ENCODE measurements at places on chromosomes 11 and 22.

DNA sequence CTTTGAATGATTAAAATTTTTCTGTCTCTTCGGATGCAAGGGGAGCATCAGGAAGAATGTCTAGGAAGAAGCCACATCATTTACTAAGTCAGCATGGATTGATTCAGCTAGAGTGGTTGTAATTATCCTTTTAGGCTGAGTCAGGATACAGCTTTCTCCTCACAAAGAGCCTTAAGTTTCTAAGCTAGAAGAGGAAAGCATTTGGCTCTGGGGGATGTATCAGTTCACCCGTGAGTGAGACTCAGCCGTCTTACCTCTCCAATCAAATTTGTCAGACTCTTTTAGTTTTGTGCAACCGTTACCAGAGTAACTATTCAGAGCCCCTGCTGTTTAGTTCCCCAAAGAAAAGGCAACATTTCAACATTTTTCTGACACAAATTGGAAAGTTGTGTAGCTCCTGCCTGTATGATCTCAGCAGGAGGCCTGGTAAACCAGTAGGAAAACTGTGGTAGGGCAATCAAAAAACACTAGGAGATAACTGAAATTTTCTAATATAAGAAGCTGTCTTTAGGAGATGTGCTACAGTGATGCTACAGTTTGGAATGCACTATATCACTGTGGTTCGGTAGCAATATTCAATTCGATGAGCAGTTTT lies 432.4 kb upstream of the LUZP2 start:
- DNase-seq: peak; percentile 4

- no peak for DNase-seq
Observed at GRCh38 chr11:63767267-63767564, 1.4 kb downstream of the ZFTA start.

DNA sequence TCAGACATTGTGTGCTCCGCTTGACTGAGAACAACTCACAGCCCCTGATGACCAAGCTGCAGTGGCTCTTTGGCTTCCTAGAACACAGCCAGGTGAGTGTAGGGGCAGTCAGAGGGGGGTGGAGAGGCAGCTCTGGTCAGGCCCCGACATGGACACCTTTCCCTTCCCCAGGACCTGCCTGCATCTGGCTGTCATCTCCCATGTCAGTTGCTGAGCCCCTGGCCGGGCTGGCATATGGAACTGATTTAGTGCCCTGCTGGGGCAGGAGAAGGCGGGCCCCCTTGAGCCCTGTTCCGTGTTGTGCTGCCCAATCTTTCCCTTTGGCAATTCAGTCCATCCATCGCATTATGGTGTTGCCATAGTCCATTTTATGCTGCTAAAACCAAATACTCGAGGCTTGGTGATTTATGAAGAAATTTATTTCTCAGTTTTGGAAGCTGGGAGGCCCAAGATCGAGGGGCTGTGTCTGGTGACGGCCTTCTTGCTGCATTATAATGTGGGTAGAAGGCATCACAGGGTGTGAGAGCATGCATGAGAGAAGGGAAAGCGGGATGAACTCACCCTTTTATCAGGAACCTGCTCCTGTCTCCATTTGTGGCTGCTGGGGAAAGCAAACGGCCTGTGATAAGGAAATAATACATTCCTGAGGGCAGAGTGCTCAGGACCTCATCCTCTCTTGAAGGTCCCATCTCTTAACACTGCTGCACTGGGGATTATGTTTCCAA lies 19.0 kb downstream of the USP35 start:
- DNase-seq: no peak

- no peak for DNase-seq
Observed at GRCh38 chr11:65887723-65888162, 528 bp downstream of the FIBP start.

- no peak for DNase-seq
Observed at GRCh38 chr22:44099696-44100095, 75.6 kb downstream of the PARVB start.

GRCh38 chr11:66226101-66226500 lies 42.3 kb upstream of the RAB1B start:
- DNase-seq: no peak

DNA sequence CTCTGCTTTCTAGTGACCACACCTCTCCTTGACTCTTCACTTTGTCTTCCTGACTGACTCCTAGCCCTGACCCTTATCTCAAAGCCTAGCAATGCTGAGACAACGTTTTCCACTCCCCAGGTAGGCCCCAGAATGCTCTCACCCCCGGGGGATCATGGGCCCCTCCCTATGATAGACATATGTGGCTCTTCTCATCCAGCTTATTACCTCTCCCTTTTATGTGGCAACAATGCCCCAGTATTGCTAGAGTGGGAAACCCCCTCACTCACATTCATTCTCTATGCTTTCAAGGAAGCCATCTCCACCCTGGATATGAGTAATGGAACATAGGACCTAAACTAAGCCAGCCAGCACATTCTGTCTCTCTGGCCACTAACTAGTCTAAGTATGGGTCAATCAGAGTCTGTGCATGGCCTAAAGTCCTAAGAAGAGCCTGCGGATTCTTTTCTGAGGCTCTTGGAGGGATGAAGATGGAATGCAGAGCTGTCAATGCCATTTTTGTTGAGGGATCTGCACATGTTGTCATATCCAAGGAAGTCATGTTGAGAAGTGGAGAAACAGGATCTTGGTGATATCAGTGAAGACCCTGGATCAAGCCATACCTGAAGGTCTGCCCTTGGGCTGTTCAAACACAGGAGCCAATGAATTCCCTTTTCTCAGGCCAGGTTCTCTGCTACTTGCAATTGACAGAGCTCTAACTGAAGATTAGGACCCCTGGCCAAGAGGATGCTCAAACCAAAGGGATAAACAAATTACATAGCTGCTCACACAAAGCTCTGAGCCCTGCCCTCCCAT lies 79.8 kb upstream of the GRK3 start:
- no peak for DNase-seq

GRCh38 chr11:57546869-57547475 lies 9.6 kb downstream of the SMTNL1 start:
- DNase-seq: peak; percentile 80

DNA sequence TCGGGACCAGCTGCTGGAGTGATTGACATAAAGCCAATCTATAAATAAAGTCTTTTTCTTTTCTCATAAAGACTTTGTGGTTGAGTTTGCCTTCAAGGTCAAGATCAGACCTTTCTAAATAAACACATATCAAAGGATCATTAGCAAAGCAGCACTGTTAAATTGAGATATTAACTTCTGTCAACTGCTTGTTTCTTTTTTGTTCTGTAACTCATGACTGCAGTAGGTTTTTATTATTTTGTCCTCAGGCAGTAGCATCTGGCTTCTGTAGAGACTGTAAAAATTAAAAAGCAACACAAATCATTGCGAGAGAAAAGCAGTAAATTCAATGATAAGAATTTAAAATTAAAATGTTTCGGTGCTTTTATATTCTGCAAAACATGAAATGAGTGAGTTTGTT lies 77.7 kb upstream of the NNMT start:
- no peak for DNase-seq

DNA sequence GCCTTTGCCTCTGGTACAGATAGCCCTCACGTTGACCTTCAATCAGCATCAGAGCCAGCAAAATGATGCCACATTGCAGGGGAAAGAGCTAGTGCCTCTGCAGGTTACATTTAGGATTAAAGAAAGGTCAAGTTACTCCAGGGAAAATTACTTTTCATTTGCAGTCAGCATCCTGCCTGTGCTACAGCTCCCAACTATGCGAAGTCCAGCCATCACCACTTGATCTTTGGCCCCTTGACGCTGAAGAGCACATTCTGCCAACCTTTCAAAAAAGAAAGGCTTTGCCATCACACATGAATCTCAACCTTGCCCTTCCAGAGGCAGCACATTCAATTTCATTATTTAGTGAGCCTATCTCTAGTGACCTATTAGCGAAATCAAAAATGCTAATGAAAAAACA lies 11.3 kb downstream of the FJX1 start:
- no peak for DNase-seq

DNA sequence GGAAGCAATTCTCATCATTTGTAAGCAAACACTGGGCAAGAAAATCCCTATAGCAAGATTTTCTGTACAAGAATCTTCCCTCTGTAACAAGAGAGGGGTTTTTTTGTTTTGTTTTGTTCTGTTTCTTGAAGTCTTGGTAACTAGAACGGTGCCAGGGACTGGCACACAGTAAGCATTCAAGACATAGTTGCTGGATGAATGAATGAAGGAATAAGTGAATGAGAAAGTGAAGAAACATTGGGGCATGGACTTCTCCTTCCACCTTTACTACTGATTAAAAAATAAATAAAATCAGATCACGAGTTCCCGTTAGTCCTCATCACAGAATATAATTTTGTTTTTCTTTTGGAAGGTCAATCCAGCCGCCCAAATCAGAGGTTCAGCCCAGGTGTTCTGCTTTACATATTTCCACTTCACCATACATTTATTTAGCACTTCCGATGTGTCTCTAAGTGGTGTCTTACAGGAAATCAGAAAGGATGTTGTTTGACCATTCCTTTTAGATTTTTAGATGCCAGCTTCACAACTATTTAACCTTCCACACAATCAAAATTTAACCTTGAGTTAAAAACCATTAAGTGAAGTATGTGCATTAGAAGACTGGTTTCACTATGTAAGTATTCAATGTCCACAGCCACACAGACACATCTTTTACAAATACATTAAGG lies 281.2 kb downstream of the CADM1 start:
- peak; percentile 31 for DNase-seq

GRCh38 chr11:69435161-69435986 lies 46.1 kb upstream of the LINC01488 start:
- no peak for DNase-seq

DNA sequence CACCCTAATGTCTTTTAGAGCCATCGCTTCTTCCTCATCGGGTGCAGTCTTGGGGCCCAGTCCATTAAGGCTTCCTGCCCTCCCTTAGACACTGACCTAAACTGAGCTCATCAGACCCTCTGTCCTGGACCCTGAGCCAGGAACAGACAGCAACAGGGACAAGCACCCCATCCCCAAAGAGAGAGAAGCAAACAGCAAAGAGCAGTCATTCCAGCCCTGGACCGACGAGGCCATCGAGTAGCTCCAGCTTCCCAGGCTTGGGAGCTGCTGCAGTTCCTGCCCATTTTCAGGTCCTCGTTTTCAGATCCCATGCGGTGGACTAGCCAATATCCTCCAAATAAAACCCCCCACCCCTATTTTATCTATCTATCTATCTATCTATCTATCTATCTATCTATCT lies 25.8 kb upstream of the CACNG2 start:
- no peak for DNase-seq

DNA sequence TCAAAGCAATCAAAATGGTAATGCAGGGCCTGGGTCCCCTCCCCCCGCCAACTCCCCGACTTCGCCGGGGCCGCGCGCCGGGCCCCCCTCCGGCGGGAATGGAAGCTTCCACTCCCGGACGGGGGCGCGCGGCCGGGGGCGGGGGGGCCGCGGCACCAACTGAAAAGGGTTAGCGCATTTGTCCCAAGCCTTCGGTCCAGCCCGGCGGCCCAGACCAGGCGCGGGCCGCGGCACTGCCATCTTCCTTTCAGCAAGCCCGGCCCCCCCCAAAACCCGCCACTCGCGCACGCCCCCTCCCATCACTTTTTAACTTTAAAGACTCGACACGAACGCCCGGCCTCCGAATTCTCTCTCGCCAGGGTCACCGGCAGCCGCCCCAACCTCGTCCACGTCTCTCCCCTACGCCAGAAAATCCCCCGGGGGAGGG lies 2.8 kb downstream of the PHF21B start:
- no peak for DNase-seq

DNA sequence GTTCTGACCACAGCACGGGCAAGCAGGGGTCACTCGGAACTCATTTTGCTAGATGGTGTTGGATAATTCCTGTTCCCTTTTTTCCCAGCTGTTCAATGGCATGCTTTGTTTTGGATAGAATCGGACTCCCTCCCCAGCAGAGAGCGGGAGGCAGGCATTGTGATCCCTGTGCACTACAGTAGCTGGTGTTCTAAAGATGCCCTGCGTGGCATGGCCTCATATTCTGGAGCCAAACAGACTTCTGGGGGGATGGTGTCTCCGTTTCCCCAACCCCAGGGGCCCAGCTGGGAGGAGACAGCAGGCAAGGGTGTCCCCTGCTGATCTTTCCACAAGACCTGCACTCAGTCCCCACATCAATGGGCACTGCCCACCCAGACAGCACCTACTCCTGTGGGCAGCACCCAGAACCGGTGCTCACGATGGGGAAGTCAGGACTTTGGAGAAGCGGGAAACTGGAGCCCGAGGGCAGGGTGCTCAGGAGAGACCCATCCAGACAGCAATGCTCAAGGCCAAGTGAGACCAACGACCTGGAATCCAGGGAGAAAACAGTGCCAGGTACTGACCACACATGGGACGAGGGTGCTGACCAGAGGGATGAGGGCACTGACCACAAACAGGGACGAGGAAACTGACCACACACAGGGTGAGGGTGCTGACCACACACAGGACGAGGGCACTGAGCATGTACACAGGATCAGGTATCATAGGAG lies 934.9 kb downstream of the BRD1 start:
- no peak for DNase-seq
